ENCODE measurements at places on chromosomes 7 and 10. TPM values are rescaled to one million over a fixed set of nuclear protein-coding genes. Genes with fewer than 3 reads are reported as not detected.

GRCh38 chr7:21526007-21526406 lies 16.8 kb upstream of the DNAH11 start:
- no peak for DNase-seq

DNA sequence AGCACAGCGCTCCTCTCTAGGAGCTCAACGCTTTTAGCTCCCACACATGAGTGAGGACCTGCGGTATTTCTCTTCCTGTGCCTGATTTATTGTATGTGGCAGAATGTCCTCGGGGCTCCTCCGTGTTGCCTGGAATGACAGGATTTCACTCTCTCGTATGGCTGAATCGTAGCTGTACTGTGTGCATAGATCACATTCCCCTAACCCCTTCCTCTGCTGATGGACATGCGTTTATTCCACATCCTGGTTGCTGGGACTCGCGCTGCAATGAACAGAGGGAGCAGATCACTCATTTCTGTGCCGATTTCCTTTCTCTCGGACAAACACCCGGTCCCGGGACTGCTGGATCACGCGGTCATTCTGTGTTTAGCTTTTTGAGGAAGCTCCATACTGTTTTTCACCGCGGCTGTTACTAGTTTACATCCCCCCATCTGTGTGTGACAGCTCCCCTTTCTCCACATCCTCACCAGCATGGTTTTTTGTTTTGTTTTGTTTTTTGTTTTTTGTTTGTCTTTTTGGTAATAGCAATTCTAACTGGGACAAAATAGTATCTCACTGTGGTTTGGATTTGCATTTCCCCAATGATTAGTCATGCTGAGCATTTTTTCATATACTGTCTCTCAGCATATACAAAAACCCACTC lies 76.3 kb downstream of the FOXL3 start:
- DNase-seq = peak; percentile 53

- peak; percentile 28 for DNase-seq
These were observed 207.0 kb downstream of the ANK3 start for GRCh38 chr10:60182691-60183090.

GRCh38 chr10:119686465-119687191 lies 35.4 kb downstream of the BAG3 start:
- peak; percentile 86 for DNase-seq

DNA sequence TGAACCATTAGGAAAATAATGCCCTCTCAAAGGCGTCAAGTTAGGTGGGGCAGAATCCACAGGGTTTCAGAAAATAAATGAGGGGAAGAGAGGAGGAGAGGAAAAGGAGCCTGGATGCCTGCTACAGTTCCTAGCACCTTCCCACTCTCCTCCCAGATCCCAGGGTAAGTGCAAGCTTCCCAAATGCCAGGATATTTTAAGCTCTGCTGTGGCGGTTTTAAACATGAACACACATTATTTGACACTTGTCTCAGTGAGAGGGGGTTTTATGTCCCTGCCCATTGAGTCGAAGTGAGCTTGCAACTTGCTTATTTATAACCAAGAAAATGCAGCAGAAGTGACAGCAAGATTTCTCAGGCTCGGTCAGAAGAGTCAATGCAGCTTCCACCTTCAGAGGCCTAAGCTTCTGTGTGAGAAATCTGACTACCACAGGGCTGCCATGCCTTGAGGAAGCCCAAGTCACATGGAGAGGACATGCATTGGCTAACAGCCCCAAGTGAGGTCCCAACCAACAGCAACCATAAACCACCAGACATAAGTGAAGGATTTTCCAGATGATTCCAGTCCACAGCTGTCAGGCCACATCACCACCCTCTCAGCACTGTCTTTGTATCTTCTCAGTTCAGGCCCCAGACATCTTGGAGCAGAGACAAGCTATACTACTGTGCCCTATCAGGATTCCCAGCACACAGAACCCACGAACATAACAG lies 17.9 kb upstream of the BMPER start:
- DNase-seq = no peak

- DNase-seq = no peak
These were observed 136.0 kb upstream of the RSU1 start for GRCh38 chr10:16953270-16953669.

- DNase-seq = no peak
These were observed 259.3 kb downstream of the ZEB1 start for GRCh38 chr10:31578181-31578852.

DNA sequence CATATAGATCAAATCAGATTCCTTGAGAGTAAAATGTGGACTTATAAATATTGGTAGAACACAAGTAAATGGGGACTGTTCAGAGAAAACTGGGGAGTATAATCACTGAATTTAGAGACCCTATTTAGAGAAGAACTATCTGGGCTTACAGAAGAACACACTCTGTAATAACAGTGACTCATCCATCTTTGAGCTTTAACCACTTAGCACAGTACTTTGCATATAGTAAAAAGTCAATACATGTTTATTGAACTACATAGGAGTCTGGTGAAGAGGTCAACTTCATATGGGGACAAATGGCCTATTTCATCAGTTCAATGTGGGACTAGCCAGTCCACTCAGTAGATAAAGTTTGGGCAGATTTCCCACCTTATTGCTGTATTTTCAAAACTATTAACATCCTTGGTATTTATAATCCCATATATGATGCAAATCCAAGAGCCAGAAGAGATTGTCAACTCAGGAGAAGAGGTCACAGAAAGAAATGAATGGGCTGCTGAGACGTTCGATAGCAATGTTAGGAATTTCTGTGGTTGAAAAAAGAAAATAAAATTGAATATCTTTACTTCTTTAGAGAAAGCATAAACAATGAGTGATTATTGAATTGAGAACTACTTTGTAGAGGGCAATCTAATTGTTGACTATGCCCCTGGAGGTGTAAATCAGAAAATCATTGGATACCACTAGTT lies 119.3 kb upstream of the CACNA2D1 start:
- DNase-seq = no peak

- DNase-seq = no peak
These were observed 65.6 kb upstream of the PDLIM1 start for GRCh38 chr10:95356190-95356955.

- no peak for DNase-seq
These were observed 123.0 kb upstream of the SP4 start for GRCh38 chr7:21304808-21305375.

DNA sequence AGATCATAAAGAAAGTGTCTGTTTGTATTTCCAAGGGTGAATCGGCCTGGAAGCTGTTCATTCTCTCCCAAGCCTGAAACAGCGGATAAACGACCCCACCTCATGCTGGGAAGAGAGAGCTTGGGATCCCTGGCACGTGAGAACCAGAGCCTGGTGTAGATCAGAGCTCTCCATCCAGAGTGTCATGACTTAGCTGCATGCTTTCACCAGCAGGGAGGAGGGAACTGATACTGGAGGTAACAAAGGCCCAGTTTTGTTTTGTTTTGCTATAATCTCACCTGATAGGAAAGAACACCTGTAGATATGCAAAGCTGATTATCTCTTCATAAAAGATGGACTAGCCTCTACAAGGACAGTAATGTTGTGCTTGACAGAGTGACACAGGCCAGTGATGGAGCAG lies 236.6 kb downstream of the POM121L12 start:
- no peak for DNase-seq

GRCh38 chr7:18976715-18977471 lies 140.5 kb downstream of the TWIST1 start:
- DNase-seq = peak; percentile 61

DNA sequence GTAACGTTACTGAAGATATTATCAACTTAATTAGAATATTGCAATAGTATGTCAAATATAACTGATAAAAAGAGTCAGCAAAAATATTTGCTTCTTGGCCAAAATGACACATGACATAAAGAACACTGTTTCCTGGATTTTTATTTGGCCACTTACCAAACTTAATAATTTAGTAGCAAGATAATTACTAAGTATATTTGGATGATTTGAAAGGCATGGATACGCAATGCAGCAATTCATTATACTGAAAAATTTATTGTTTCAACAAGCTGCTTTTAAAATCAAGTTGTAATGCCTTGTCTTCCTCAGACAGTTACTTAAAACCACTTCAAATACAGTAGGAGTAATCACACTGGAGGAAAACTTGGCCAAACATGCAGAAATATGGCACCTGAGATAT lies 234.0 kb downstream of the SEMA3E start:
- DNase-seq = no peak

GRCh38 chr10:1654811-1655356 lies 82.4 kb downstream of the ADARB2 start:
- no peak for DNase-seq

- DNase-seq = peak; percentile 54
These were observed 257.7 kb upstream of the GLI3 start for GRCh38 chr7:42494736-42495135.

GRCh38 chr10:96565774-96566173 lies 21.0 kb downstream of the TM9SF3 start:
- no peak for DNase-seq

DNA sequence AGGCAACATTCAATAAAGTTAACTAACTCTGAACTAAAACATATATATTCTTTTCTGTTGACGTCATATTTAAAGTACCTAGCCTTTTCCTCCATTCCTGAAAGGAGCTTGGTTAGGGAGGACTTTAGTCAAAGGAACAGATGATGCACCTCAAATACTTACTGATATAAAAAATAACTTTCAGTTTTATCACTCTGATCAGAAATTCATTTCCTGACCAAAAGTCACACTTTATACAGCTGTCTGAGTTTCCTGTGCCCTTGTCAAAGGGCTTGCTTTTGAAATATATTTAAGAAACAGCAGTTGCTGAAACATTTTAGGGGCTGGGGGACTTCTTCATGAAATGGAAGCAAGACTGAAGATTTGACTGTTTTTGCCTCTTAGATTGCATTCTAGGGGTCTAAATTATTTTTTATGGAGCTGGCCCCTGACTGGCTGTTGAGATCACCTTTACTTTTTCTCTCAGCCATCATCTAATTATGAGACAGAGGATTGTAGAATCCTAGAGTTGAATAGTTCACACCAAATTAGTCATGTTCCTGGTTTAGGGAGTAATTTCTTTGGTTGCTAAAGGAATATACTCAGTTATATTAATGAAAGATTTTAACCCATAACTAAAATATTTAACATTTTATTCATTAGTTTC lies 46.6 kb downstream of the GLCCI1 start:
- no peak for DNase-seq

GRCh38 chr10:28214219-28214618 lies 88.6 kb downstream of the MPP7 start:
- DNase-seq = no peak

DNA sequence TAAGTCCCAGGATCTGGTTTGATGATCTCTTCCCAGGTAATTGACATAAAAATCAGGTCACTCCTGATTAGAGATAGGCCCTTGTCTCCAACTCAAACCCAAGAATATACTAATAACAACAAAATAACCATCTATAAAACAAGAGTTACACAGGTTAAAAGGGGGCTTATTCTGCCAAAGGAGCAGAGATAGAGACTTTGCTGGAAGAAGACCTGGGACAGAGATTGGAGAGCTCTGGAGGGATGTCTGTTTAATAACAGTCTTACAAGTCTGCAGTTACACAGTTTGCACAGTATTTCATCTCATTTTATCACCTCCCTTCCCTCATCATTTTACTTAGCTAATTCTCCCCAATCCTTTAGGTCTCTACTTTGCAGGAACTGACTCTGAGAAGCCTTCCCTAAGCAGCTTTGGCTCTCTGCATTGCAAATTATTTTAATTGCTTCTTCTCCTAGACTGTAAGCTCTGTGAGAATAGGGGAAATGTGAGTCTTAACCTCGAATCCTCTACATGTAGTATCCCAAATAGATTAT lies 3.7 kb upstream of the ZNF438 start:
- DNase-seq = no peak

DNA sequence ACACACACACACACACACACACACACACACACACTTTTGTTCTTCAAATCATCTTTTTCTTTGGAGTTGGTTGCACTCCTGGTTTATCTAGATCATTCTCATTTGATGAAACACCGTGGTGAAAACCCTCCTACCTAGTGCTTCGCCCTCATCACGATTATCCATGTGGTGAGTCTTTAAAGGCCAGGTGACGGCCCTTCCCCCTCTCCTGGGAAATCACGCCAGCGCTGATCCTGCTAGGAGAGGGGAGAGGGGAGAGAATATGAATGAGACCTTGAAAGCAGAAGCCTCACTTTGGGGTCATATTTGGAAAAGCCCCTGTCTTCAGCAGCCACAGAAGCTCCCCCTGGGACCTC lies 103.9 kb upstream of the LRRC4 start:
- DNase-seq = no peak

DNA sequence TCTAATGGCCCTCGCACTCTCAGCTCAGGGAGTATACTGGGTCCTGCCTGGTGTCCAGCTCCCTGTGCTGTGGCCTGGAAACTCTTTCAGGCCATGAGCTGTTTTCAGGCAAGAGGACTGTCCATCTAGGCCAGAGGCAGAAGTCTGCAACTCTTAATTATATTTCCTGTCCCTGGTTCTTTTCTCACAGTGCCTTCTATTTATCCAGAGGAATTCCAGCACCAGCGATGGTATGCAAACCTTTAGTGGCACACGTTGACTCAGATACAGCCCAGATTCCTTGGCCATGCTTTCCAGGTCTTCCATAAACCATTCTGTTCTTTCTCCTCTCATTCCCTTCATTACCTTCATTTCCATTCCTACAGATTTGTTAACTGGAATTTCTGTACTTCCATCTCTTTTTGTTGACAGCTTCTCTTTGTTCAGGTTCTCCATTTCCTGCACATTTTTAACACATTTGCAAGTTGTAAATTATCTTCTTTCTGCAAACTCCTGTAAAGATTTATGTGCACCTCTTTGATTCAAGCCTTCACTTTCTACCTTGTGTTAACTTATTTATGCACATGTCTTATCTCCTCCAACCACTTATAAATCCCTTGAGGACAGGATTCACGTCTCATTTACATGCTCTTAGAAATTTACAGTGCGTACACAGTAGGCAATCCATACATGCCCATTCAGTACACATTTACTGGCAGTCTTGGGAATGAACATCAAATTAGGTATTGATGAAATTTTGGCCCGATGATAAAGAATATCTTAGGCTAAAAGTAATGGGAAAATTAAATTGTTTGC lies 172.1 kb downstream of the CELF2 start:
- DNase-seq = no peak

DNA sequence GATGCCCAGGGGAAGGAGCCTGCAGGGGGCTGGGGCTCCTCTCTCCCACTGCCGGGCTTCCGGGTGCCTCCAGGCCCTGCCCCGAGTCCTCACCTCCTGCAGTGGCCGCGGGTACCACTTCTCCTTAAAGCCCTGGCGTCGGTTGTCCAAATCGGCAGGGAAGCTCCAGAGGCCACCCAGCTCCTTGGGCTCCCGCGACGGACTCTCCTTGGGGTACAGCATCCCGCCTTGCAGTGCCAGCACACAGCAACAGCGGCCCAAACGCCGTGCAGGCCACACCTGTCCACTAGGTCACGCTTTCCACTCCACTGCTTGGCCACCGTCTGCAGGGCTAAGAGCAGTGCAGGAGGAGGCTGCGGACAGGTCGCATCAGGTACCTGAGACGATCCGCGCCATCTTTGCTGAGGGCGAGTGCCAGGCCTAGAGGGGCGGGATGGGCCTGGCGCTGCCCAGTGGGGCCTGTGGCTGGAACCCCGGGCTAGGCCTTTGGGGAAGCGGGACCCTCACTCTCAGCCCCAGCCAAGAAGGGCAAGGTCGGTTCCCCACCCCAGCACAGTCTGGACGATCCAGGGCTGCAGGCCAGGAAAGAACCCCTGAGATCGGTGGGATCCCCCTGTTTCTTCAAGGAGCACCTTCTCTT lies 47.7 kb upstream of the ZNF479 start:
- no peak for DNase-seq

NUTM2B gene
- 0.75 TPM for total RNA-seq

LRIT1 gene
- not detected for total RNA-seq

FXYD4 gene
- 0.44 TPM for total RNA-seq

ANKRD1 gene
- total RNA-seq = 25.6 TPM

OR6B1 gene
- total RNA-seq = not detected

FOXI2 gene
- 0.09 TPM for total RNA-seq

STAG3 gene
- total RNA-seq = 1.6 TPM

KEL gene
- total RNA-seq = 0.66 TPM

IFIT2 gene
- 6.4 TPM for total RNA-seq

MEIG1 gene
- total RNA-seq = 0.27 TPM

All from muscle of leg (tissue), 16 donors.